Stimulated activated CD4-positive, alpha-beta T cell treated with anti-CD3 and anti-CD28 coated beads, TNF-alpha, amount 100 ng/mL, for 1 hour (primary cell): ENCODE measurements at places on chromosomes 4 and X.

- no peak for DNase-seq
Observed at GRCh38 chrX:68588602-68589371, 58.7 kb upstream of the STARD8 start.

- DNase-seq = no peak
Observed at GRCh38 chr4:156751486-156751885, 220.1 kb downstream of the PDGFC start.

GRCh38 chr4:138734746-138735145, 280.8 kb upstream of the NOCT start:
- no peak for DNase-seq

DNA sequence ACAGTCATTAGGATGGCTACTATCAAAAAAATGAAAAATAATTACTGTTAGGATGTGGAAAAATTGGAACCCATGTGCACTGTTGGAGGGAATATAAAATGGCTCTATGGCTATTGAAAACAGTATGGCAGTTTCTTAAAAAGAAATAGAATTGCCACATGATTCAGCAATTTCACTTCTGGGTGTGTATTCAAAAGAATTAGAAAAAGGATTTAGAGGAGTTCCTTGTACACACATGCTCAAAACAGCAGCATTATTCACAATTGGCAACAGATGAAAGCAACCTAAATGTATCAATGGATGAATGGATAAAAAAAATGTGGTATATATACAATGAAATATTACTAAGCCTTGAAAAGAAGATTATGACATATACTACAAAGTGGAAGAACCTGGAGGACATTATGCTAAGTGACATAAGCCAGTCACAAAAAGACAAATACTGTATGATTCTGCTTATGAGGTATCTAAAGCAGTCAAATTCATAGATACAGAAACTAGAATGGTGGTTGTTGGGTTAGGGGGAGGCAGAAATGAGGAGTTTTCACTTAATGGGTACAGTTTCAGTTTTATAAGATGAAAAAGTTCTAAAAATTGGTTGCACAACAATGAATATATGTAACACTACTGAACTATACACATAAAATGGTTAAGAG, 123.2 kb downstream of the ELOVL6 start:
- no peak for DNase-seq

- DNase-seq = no peak
Observed at GRCh38 chr4:101992446-101992845, 201.9 kb downstream of the BANK1 start.

- no peak for DNase-seq
Observed at GRCh38 chrX:12309040-12309743, 170.9 kb downstream of the FRMPD4 start.

- DNase-seq = no peak
Observed at GRCh38 chr4:85968945-85969819, 390.7 kb downstream of the MAPK10 start.

- DNase-seq = no peak
Observed at GRCh38 chrX:19581786-19582185, 66.5 kb upstream of the MAP3K15 start.

- DNase-seq = no peak
Observed at GRCh38 chrX:74422576-74423288, 1.4 kb downstream of the SLC16A2 start.

DNA sequence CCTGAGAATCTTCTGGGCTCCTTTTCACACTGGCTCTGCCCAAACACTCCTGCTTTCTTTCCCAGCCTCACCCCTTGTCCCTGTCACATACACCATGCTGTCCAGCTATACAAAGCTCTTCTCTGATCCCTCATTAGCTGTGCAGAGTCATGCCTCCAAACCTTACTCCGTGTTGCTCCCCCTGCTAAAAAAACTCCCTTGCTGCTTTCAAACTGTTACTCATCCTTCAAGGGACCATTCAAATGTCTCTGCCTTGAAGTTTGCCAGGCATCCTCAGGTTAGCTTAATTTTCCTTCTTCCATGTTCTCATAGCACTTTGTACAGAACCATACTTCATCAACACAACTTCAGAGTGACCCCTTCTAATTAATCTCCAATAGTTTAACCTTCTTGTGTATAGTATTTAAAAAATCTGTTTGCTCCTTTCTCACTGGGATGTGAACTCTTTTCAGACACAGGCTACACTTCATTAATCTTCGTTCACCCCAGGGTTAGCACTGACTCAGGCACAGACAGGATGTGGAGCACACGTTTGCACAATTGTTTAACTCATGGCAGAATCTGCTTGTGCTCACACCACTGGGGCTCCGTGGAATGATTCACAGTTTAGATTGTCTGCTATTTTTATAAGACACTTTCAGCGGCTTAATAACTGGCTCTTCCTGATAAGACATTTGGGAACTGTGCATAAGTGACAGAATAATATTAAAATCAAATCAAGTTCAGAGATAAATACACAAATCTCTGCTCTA, 21.4 kb upstream of the SEL1L3 start:
- no peak for DNase-seq
